Natural killer cell treated with Interleukin-12 subunit alpha and Interleukin-12 subunit beta and Interleukin-15 and Interleukin-18, amount 100 ng/mL, for 72 hours (primary cell): ENCODE measurements at places on chromosomes 11 and 22. TPM values are rescaled to one million over a fixed set of nuclear protein-coding genes. Genes with fewer than 3 reads are reported as not detected.

EXT2 gene
- total RNA-seq, result 41.6 TPM

VSTM5 gene
- not detected for total RNA-seq

TOLLIP gene
- total RNA-seq, result 53.2 TPM

GDPD4 gene
- not detected for total RNA-seq

SDHD gene
- 82.3 TPM for total RNA-seq

UPK3A gene
- total RNA-seq, result not detected

KCNJ1 gene
- not detected for total RNA-seq

BACE1 gene
- total RNA-seq, result 0.89 TPM

KIF18A gene
- total RNA-seq, result 8.1 TPM

PATE2 gene
- total RNA-seq, result 0.42 TPM

C1QTNF5 gene
- total RNA-seq, result not detected

GPR83 gene
- not detected for total RNA-seq

CYB5R2 gene
- 0.73 TPM for total RNA-seq

IL17REL gene
- not detected for total RNA-seq

CST6 gene
- total RNA-seq, result 0.52 TPM

PATE4 gene
- not detected for total RNA-seq

RIN1 gene
- 2.1 TPM for total RNA-seq

- DNase-seq, result no peak
Measured at GRCh38 chr11:92397221-92397755, 172.7 kb downstream of the FAT3 start.

DNA sequence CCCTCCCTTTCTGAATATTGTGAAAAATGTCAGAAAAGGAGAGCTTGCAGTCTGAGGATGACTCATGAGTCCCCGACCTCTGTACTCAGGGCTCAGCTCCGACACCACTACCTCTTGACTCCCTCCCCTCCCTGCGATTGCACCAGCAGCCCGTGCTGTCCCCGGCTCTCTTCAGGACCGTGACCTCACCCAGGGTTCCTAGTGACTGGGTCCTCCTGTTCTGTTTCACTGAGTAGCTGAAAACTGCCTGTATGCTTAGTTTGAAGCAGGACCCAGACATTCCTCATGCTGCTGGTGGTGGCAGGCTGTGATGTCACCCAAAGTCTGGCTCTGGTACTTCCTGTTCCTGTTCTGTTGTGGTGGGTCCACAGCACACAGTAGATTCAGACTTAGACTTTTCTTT lies 11.7 kb downstream of the PHRF1 start:
- DNase-seq, result no peak

- DNase-seq, result no peak
Measured at GRCh38 chr11:47326198-47326597, 26.3 kb downstream of the MYBPC3 start.

GRCh38 chr11:34316347-34317035 lies 41.3 kb downstream of the ABTB2 start:
- DNase-seq, result no peak

- DNase-seq, result no peak
Measured at GRCh38 chr11:64987998-64988854, 8.5 kb downstream of the BATF2 start.

- no peak for DNase-seq
Measured at GRCh38 chr11:26319906-26320305, 12.0 kb upstream of the ANO3 start.

- no peak for DNase-seq
Measured at GRCh38 chr11:121814962-121815361, 301.1 kb downstream of the BLID start.

- DNase-seq, result no peak
Measured at GRCh38 chr11:114322934-114323333, 26.7 kb downstream of the NNMT start.

GRCh38 chr11:36792996-36793914 lies 195.2 kb upstream of the RAG2 start:
- no peak for DNase-seq

GRCh38 chr11:86671531-86672006 lies 847 bp downstream of the ME3 start:
- DNase-seq, result no peak

GRCh38 chr11:91170711-91171110 lies 947.9 kb upstream of the CHORDC1 start:
- DNase-seq, result no peak

- DNase-seq, result no peak
Measured at GRCh38 chr11:16049611-16050010, 306.7 kb downstream of the SOX6 start.

GRCh38 chr22:19756288-19757128 lies 4.1 kb upstream of the TBX1 start:
- no peak for DNase-seq

GRCh38 chr11:44755556-44756523 lies 29.1 kb downstream of the TSPAN18 start:
- DNase-seq, result no peak

DNA sequence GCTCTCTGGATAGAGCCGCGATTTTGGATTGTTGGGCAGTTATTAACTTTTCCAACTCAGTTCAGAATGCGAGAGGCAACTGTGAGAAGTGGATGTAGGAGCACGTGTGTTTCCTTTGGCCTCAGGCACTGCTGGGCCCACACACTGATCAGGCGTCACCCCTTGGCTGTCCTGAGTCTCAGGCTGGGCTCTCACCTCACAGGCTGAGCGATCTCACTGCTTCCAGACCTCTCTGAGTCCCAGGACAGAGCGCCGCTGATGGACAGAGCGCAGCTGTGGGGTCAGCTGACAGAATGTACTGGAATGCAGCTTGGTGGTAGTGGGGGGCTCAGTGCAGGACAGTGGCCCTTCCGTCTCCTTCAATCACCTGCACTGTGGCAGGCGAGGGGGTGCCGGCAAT lies 516.2 kb downstream of the TBC1D22A start:
- DNase-seq, result no peak

DNA sequence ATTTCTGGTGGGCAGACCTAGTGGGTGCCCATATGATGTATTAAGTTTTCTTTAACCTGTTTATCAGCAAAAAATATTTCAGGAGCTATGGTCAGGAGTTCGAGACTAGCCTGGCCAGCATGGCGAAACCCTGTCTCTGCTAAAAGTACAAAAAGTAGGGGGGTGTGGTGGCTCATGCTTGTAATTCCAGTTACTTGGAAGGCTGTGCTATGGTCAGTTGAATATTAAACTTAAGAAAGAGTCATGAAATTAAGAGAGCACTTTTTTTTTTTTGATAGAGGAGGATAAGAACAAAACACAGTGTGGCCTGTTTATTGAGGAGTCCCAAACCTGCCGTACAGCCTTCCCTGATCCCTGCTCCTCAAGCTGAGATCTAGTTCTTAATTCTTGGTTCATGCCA lies 29.8 kb downstream of the OR6Q1 start:
- DNase-seq, result no peak

DNA sequence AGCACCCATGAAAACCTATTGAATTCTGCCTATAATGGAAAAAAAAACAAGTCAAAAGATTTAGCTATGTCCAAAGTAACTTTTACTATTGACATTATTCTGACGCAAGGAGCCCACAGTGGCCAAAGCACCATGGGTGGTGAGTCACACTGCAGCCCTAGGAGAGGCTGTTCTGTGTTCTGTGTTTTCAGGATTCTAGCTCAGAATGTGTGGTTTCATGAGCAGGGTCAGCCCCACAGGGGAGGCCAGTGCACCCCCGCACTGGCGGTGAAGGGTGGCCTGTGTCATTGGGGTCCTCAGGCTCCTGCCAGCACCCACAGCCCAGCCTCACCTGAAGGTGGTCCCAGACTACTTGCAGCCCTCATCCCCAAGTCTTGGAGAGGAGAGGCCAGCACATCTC lies 112.2 kb downstream of the BRD1 start:
- no peak for DNase-seq

- DNase-seq, result peak; percentile 78
Measured at GRCh38 chr22:41919357-41920224, 4.7 kb upstream of the SHISA8 start.

- DNase-seq, result no peak
Measured at GRCh38 chr11:83256602-83257340, 29.4 kb downstream of the CCDC90B start.

DNA sequence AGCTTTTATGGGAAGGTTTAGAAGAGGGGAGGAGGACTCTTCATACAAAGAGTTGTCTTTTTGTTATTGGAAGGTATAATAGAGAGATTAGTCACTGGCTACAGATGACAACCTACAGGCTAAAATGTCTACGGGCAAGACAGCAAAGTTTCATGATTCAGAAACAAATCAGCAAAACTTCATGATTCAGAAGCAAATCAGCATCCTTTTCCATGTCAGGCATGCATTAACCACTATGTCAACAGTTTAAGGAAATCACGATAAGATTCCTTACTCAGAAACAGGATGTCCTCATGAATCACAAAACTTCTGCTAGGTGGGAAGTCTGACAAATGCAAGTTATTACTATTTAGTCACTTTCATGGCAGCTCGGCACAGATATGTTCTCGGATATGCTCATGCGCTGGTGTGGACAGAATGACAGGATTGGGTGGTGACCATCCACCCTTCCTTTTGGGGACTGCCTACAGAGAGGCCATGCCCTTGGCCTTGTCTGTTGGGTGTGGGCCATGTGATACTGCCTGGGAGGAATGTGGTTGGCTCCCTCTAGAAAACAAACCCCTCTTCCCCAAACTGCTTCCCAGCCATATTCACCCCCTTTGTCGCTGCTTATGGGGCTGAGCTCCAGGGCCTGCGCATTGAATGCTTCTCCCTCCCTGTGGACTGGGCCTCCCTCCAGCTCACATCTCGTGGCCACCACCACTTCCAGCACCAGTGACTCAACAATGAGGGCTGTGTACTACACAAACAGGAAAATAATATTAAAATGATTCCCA lies 10.1 kb downstream of the C11orf91 start:
- no peak for DNase-seq

DNA sequence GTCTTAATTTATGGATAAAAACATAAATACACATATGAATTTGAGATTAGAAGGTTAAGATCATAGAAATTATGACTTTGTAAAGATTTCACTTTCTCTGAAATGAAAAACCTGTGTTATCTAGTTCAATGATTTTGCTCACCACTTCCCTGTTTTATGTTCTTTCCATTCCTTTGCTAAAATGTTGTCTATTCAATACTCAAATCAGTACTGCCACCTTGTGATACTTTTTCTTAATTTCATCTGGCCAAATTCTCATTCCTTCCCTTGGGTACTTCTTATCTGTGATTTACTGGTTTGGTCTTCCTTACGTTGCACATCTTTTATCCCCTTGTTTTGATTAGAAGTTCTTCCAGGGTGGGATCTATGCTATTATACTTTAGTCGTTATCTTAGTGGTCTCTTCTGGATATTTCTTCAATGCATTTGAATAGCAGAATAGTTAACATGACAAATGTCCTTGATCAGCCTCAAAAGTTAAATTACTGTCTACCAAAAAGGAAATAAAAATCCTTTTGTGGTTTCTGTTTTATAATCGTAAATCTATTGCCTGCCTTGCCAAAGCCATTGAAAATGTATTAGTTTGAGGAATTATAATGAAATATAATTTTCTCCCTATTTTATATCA lies 197.0 kb downstream of the PGR start:
- DNase-seq, result no peak

- no peak for DNase-seq
Measured at GRCh38 chr11:7449211-7449840, 36.0 kb upstream of the OLFML1 start.

DNA sequence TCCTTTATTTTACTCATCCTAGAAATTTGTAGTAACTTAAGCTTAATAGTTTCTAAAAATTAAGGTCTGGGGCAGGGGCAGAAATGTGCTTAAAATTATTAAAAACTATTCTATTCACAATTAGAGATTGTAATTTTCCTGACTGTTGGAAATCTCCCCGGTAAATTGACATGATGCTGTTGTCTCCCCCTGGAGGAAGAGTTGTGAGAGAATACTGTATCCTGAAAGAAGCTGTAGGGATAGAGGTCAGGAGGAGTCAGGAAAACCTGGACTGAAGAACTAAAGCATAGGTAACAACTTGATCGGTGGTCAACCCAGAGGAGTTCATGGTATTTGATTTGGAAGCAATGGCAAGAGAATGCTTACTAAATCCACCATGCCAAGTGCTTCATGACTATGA lies 16.2 kb upstream of the ESAM start:
- no peak for DNase-seq

GRCh38 chr11:119626197-119626841 lies 102.7 kb downstream of the NECTIN1 start:
- DNase-seq, result no peak

DNA sequence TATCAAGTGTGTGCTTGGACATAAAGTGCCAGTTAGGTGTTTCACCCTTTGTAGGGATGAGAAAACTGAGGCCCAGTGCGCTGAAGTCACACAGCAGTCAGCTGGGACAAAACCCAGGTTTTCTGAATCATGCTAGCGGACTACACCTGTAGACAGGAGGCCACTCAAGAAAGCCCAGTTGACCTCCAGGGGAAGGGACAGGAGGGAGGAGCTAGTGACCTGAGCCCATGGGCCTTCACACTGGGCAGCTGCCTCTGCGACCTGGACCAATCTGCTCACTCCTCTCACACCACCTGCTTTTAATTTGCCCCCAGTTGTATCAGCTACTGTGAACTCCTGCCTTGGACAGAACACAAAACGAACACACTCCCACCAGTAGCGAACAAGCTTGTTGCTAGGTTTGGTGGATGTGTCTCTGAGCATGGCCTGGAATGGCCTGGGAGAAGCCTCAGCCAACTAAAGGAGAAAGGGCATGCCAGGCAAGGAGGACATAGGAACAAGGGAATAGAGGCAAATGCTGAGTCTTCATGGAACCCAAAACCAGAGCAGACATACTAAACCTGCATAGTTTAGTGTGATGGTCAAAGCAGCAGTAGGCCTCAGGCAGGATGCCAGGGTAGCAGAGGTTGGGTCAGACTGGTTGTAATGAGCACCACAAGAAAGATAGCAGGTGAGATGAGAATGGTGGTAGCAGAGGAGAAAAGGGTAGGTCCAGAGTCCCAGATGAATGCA lies 7.2 kb downstream of the LMO1 start:
- no peak for DNase-seq

DNA sequence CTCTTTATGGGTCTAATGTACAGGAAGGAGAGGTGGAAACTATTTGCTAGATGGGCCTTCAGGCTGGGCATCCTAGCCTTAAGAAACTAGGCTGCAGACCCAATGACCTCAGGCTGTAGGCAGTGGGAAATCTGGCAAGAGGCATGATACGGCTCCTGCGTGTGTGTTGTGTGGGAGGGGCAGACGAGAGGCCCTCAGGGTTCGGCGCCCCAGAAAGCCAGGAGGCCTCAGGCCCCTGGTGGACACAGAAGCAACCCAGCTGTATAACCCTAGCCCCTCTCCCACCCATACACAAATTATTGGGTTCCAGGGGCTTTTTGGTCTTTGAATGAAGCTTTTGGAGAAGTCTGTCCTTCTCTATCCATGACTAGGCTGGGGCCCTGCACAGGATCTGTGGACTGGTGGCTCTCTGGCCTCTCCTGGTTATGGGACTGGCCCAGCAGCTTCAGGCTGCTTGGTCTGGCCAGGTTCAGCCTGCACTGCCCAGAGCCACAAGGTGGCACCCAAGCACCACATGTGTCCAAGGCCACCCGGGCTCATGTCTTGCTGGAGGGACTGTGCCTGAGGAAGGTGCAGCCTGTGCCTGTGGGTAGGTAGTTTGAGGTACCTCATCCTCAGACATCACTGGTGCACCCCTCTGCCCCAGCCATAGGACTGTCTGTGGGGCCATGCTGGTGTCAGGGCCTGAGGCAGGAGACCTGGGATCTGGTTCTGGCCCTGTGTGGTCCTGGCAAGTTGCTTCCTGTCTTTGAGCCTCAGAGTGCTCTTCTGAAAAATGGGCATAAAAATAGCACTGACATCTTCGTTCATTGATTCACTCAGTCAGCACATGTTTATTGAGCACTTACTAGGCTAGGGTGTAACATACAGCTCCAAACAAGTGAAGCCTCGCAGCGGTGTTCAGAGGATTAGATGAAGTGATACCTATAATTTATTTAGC lies 87.5 kb downstream of the RRM1 start:
- no peak for DNase-seq

GRCh38 chr11:108751444-108751843 lies 86.6 kb downstream of the DDX10 start:
- no peak for DNase-seq

GRCh38 chr11:120210626-120211521 lies at the start of gene OAF:
TSS of gene OAF (plus strand) at chr11:120211032. CDS start at chr11:120211280, 248 bp downstream.
- peak; percentile 74 for DNase-seq
